LoVo (cell line): ENCODE measurements at places on chromosomes 7 and 10.

DNA sequence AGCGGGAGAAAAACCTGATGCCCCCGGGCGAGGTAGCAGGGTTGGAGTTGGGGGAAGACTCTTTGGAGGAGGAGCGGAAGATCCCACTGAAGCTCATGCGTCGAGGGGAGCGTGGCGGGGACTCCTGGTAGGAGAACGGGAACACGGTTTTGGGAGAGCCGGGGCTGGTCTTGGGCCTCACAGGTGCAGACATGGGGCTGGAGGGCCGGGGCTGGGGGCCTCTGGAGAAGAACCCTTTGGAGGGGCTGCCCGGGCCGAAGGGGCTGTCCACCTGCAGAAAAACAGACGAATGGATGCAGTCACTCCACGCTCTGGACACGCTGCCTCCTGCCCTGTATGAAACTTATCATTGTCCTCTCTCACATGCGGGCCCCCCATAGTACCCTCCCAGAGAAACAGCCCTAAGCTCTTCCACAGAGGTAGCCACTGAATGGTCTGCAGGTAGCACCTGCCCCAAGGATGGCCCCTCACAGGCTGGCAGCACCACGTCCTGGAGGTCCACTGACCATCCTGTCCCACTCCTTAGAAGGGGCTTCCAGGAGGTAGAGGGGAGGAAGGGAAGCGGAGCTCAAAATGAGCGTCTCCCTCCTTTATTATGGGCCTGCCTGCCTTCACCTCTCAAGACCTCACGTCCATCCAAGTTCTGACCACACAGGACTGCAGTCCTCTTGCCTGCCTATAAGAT lies 95.6 kb downstream of the PRKAG2 start:
- no peak for DNase-seq

DNA sequence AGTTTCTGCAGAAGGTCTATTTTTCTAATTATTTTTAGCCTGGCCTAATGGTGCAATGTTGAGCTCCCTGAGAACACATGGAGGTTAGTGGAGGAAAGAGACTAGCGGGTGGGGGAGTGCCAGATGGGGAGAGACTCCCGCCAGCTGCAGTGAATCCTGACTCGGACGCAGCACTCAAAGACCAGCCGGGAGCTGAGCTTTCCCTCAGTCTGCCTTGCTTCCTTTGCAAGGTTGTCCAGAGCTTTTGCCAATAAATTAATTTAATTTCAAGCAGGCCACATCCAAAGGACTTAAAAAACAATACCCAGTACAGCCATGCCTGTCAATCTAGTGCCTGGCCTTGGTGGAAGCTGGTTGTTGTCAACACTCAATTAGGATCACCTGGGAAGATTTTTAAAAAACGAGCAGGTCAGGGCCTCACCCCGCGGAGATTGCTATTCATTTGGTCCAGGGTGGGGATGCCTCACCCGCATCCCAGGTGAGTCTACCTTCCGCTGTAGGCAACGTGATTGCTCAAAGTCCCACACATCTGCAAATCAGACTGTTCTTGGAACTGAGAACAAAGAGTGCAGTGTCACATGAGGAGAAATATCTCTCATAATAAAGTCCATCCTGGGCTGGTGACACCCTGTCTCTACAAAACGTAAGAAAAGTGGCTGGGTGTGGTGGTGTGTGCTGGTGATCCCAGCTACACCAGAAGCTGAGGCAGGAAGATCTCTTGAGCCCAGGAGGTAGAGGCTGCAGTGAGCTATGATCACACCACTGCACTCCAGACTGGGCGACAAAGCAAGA lies 4.0 kb downstream of the CLRN3 start:
- peak; percentile 37 for DNase-seq

GRCh38 chr7:93337052-93337451 lies 104.9 kb downstream of the VPS50 start:
- no peak for DNase-seq

DNA sequence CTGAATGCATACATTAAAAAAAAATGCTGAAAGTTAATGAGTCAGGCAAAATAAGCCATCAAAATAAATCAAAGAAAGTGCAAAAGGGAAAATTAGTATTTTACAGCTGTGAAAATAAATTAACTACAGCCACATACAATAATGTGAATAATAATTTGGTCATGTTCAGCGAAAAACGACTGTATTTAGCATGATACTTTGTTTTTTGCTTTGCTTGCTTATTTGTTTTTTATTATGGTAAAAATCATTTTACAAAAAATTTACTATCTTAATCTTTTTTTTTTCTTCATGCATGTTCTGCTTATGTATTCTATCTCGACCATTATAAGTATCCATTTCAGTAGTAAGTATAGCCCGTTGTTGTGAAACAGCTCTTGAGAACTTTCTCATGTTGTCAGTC lies 77.1 kb downstream of the RAB18 start:
- no peak for DNase-seq

DNA sequence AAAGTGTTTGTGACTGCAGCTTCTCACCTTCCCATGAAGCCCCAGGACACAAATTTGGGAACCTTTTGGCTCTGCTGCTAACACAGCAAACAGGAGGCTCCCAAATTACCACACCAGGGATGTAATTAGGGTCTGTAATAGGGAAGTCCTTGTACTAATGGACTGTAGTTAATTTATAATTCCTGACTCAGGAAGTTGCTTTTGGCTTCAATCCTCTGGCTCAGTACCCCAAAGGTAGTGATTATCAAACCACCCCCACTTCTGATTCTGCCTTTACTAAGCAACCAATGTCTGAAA lies 3.8 kb upstream of the MALSU1 start:
- DNase-seq = no peak

DNA sequence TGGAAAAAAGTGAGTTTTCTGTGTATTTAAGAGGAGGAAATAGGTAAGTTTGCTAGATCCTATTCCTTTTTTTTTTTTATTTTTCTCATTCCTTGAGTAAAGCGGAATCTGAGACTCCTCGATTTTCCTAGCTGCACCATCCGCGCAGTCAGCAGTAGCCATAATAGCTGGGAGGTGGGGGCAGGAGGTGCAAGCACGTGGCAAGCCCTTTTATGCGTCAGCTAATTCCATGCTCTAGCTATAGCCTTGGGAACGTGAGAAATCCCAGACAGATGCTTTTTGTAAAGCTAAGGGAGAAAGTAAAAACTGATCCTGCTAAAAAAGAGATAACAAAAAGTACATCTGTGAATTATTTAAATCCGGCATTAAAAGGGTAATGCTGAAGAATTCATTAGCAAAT lies 33.2 kb upstream of the TPK1 start:
- no peak for DNase-seq

DNA sequence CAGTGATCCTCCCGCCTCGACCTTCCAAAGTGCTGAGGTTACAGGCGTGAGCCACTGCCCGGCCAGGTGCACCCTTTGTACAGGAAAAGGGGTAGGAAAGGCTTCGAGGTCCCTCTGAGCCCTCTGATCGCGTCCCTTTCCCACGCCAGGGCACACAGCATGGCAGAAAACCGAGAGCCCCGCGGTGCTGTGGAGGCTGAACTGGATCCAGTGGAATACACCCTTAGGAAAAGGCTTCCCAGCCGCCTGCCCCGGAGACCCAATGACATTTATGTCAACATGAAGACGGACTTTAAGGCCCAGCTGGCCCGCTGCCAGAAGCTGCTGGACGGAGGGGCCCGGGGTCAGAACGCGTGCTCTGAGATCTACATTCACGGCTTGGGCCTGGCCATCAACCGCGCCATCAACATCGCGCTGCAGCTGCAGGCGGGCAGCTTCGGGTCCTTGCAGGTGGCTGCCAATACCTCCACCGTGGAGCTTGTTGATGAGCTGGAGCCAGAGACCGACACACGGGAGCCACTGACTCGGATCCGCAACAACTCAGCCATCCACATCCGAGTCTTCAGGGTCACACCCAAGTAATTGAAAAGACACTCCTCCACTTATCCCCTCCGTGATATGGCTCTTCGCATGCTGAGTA lies 871 bp downstream of the POP7 start:
- DNase-seq = no peak

GRCh38 chr7:98556288-98556687 lies 60.8 kb upstream of the NPTX2 start:
- DNase-seq = no peak

- DNase-seq = no peak
Observed at GRCh38 chr10:29760138-29760900, 125.5 kb upstream of the SVIL start.

- DNase-seq = no peak
Observed at GRCh38 chr7:126881315-126881714, 371.4 kb downstream of the GRM8 start.

GRCh38 chr10:112654794-112655193 lies 207.8 kb downstream of the VTI1A start:
- no peak for DNase-seq

GRCh38 chr10:56622335-56622973 lies 261.4 kb upstream of the ZWINT start:
- no peak for DNase-seq

- DNase-seq = peak; percentile 42
Observed at GRCh38 chr10:64867501-64867962, 1346.3 kb downstream of the REEP3 start.

DNA sequence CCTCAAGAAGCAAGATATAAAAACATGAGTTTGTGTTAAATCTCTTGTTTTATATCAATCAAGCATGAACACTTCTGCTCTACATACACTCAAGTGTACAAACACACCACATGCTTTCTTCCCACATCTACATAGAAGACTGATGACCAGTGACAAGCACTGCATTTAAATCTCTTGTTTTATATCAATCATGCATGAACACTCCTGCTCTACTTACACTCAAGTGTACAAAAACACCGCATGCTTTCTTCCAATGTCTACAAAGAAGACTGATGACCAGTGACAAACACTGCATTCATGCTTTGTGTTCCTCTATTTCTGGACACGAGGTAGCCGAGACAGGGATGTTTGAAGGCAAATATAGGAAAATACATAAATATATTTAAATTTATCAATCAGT lies 642.0 kb upstream of the PFKP start:
- no peak for DNase-seq

DNA sequence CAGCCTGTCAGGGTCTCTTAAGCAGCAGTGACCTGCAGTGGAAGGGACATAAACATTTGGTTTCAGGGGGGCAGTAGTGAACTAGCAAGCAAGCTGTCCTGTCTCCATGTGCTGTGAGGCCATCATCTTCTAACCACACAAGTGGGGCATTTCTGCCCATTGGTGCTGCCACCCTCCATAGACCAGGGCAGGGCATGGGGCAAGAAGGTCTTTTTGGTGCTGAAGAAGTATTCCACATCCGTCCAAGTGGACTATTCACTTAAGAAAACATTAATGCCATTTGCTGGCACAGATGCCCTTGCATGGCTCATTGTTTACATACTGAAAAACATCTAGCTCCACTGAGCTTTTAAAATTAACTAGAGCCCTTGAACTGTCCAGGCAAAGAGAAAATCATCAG lies 35.8 kb downstream of the ALOX5 start:
- no peak for DNase-seq

DNA sequence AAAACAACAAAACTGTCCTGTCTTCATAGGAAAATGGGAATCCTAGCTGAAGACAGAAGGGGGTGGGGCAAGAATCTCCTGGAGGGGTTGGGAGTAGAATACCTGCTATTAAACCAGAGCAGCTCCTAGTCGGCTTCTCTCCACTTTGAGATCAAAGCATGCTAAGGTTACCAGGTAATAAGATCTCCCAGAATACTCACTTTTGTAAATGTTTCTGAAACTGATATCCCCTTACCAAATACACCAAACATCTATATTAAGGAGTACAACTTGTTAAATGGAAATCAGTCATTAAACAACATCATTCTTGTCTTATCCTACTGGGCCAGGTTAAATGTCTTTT lies 29.5 kb upstream of the DAGLB start:
- no peak for DNase-seq

DNA sequence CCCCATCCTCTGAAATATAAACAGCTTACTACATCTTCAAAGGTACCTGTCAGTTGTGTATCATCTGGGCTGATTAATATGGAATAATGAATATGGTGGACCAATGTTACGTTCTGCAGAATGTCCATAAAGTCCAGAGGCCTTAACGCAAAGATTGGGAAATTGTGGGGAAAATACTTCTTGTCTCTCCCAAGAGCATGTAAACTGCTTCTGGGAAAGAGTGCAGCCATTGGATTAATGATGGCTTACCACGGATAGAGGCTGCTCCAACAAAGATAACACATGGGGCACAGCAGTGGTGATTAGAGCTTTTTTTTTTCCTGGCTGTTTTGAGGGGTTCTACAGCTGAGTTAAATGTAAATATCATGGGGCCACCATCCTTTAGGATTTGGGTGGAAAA lies 340.4 kb upstream of the AKR1E2 start:
- DNase-seq = no peak

- DNase-seq = no peak
Observed at GRCh38 chr10:69385454-69386350, 31.0 kb downstream of the TACR2 start.

DNA sequence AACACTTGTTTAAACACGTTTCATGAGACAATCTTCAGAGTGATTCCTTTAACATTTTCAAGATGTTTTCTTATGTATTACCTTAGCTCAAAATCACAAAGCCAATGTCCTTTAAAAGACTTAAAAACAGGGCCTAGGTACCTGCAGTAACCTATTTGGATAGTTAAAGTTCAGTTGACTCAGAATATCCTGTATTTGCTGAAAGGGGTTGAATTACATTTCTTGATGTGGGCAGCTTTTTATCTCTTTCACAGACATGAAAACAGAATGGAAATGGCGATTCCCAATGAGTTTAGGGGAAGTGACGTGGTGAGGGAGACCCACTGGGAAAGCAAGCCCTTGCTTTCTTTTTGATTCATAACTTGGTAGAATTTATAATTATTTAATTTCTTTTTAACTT lies 324.4 kb upstream of the AOAH start:
- no peak for DNase-seq

DNA sequence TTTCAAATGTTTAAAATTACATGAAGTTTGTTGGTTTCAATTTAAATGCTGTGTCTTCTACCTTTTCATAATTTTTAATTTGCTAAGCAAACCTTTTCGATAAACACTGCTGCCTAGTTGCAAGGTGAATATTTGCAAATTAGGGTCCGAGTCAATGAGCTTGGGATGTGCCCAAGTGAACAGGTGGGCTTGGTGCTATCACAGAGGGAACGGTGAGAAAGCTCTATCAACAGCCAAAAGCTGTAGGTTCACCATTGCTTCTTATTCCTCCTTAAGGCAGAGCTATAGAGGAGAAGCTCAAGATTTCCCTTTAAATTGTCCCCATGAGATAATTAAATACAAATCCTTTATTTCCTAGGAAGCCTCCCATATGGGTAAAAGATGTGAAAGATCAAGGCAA lies 245.3 kb upstream of the CELF2 start:
- no peak for DNase-seq

- no peak for DNase-seq
Observed at GRCh38 chr10:117610321-117610720, 67.8 kb downstream of the EMX2 start.
